T-cell (primary cell): ENCODE measurements at places on chromosomes 2 and 18. TPM values are rescaled to one million over a fixed set of nuclear protein-coding genes. Genes with fewer than 3 reads are reported as not detected.
A peak's percentile ranks its signal among the peaks of the same experiment; 100 is the strongest.

DNA sequence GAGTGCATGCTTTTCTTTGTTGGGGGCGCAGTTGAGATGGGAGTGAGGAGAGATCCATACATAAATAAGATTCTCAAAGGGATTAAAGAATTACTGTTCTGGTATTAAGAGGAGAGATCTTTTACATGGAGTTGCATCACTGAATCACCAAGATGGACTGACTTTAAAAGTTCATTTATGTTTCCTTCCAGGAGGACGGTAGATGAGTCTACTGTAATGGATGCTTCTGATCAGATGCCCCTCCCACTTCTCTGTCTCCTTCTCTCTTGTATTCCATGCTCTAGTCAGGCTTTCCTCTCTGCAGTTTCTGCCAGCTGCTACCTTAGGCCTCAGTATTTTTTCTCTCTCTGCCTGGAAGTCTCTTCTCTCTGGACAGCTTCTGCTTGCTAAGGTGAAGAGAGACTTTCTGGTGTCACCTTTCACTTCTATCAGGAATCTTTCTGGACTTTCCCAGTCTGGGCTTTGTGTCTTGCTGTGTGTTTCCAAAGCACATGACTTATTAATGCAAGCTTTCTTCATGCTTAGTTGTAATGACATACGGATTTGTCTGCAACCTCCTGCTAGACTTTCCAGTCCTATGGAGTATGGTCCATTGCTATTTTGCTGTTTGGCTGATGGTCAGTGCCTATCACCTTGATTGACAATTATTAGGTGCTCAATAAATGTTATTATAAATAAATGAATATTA lies 23.6 kb downstream of the FAM171B start:
- no peak for DNase-seq
- H3K27me3 ChIP-seq, result no peaks in the 10 kb centered on the region
- H3K27ac ChIP-seq, result no peak overlapping the region
- H3K4me3 ChIP-seq, result no peak overlapping the region

- H3K27ac ChIP-seq, result no peak overlapping the region
- no peaks in the 10 kb centered on the region for H3K27me3 ChIP-seq
- no peak for DNase-seq
- no peaks in the 10 kb centered on the region for H3K36me3 ChIP-seq
Measured at GRCh38 chr2:78351208-78351607, 674.3 kb upstream of the REG3G start.

KIAA2012 gene
- not detected for total RNA-seq

DNA sequence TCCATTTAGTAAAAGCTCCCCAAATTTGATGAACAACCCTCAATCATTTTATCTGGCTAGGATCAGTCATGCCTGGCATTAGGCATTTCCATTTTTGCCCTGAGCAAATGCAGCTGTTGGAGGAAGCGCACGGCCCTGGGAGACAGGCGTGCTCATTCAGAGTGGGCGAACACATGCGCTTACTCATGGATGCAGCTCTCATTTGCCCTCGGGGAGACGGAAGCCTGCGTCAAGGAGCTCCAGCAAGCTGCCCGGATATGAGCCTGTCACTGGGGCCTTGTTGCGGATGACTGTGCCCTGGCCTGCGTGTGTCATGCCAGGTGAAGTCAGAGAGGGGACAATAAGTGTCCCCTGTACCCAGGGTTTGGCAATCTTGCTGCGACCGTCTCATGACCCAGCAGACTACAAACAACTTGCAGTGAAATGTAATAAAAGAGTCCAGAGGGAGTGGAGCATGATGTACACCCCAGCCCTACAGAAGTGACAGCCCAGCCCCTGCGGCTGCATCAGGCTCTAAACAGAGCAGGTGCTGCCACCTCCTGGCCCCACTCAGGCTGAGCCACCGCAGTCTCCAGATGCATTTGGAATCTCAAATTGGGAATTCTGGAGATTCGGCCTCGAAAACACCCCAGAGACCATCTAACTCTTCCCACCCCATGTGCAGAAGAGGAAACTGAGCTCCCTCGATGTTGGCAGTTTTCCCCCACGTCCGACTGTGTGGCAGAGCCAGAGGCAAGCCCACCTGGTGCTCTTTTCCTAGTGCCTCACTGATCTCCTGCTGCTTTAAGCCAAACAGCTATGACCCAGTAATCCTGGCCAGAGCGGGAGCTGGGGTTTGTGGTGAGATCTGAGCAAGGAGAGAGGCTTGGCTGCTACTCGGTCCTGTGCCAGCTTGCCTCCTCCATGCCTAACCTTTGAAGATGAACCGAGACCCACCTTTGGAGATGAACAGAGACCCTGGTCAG lies 105.0 kb upstream of the ALK start:
- no peaks in the 10 kb centered on the region for H3K36me3 ChIP-seq
- no peaks in the 10 kb centered on the region for H3K4me1 ChIP-seq
- H3K27ac ChIP-seq, result no peak overlapping the region
- no peaks in the 10 kb centered on the region for H3K27me3 ChIP-seq
- H3K4me3 ChIP-seq, result no peak overlapping the region
- no peak for DNase-seq

CIB4 gene
- not detected for total RNA-seq

DNA sequence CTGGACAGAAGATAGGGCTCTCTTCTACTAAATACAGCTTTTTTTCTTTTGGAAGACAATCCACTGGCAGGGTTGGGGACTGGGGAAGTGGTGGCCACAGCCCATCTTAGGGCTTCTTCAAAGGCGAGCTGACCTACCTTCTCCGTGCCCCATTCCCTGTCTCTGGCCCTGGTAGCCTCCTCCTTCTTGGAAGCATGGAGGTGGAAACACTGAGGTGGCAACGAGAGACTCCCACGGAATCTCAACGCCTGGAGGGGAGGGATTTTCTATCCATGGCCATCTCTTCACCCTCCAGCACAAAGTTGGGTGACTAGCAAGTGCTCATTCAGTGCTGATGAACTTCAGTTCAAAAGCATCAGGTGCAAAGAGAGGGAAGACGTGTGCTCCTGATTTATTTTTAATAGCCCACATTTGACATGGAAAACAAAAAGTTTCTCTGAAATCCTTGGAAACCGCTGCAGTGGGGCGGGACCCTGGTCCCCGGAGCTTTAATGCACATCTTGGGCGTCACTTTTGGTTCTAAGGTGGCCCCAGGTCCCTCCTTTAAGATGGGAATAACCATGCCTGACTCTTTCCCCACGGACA lies 633 bp upstream of the ARMC9 start:
- H3K4me3 ChIP-seq, result peak overlapping the region; percentile 90
- peaks cover 4% of the 10 kb centered on the region for H3K4me1 ChIP-seq
- H3K27me3 ChIP-seq, result peaks cover 12% of the 10 kb centered on the region
- H3K36me3 ChIP-seq, result no peaks in the 10 kb centered on the region

SH3RF3 gene
- 3.1 TPM for total RNA-seq

GRCh38 chr2:154640000-154640399 lies 58.5 kb upstream of the KCNJ3 start:
- no peak overlapping the region for H3K27ac ChIP-seq
- no peaks in the 10 kb centered on the region for H3K4me1 ChIP-seq
- no peaks in the 10 kb centered on the region for H3K36me3 ChIP-seq
- no peaks in the 10 kb centered on the region for H3K27me3 ChIP-seq
- no peak overlapping the region for H3K4me3 ChIP-seq
- no peak for DNase-seq

FAM228A gene
- total RNA-seq, result 0.44 TPM

- H3K27ac ChIP-seq, result no peak overlapping the region
- peaks cover 44% of the 10 kb centered on the region for H3K4me1 ChIP-seq
- H3K4me3 ChIP-seq, result no peak overlapping the region
- no peaks in the 10 kb centered on the region for H3K27me3 ChIP-seq
- no peak for DNase-seq
Measured at GRCh38 chr2:55620123-55620779, 2.8 kb upstream of the PPP4R3B start.

- no peaks in the 10 kb centered on the region for H3K4me1 ChIP-seq
- H3K27me3 ChIP-seq, result peaks cover 17% of the 10 kb centered on the region
- no peak overlapping the region for H3K27ac ChIP-seq
- no peak overlapping the region for H3K4me3 ChIP-seq
- no peak for DNase-seq
Measured at GRCh38 chr2:75602724-75603342, 42.1 kb upstream of the EVA1A start.

GRCh38 chr2:52343706-52344266 lies 1311.9 kb upstream of the NRXN1 start:
- no peaks in the 10 kb centered on the region for H3K4me1 ChIP-seq
- H3K36me3 ChIP-seq, result no peaks in the 10 kb centered on the region
- no peak for DNase-seq
